ENCODE measurements at places on chromosomes 7 and 10.
A peak's percentile ranks its signal among the peaks of the same experiment; 100 is the strongest.

GRCh38 chr7:93036807-93037206 is 81.0 kb downstream of the SAMD9 start:
- DNase-seq, result no peak

GRCh38 chr10:126432507-126432906 is 44.2 kb upstream of the ADAM12 start:
- DNase-seq, result no peak

DNA sequence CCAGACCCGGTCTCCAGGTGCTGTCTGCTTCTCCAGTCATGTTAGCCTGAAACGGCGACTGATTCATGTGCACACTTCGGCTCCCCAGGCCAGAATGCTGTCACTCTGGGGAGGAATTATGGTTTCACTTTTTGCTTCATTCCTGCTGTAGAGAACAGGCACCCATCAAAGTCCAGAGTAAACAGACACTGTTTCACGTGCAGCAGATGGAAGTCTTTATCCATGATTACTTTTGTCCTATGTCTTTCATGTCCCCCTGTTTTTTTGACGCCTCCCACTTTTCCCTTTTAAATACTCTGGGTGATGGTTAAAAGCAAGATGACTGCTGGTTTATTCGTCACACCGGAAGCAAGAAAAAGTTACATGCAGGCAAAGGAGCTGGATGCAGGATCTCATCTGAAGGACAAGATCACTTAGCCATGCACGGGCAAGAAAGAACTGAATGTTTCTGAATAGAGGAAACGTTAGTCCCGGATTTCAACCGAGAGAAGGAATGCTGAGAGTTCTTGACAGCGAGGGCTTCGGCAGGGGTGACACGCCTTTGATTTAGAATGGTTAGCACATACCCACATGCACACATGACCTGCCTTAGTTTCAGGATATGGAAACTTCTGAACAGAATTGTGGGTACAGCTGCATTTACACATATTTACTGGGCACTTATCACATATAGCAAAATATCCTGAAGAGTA is 250.0 kb upstream of the KLF6 start:
- DNase-seq, result peak; percentile 69

GRCh38 chr10:75073442-75073841 is 38.0 kb upstream of the SAMD8 start:
- DNase-seq, result no peak

DNA sequence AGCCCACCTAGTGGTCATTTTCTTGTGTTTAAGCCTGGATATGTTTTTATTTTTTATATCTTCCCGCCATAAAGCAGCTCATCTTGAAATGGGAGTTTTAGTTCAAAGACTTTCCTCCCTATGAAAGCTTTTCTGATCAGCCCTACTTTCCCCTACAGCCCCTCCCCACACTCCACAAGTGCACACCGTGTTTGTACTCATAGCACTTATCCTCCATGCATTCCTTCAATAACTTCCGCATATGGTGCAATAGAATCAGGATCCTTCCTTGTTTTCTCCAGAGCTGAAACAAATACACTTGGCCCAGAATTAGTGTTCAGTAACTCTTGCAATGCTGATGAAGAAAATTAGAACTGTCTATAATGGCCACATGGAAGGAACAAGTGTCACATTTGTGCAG is 235.9 kb downstream of the KCNMA1 start:
- no peak for DNase-seq

- no peak for DNase-seq
These were observed 332.4 kb downstream of the FRMD4A start for GRCh38 chr10:13998163-13998835.

DNA sequence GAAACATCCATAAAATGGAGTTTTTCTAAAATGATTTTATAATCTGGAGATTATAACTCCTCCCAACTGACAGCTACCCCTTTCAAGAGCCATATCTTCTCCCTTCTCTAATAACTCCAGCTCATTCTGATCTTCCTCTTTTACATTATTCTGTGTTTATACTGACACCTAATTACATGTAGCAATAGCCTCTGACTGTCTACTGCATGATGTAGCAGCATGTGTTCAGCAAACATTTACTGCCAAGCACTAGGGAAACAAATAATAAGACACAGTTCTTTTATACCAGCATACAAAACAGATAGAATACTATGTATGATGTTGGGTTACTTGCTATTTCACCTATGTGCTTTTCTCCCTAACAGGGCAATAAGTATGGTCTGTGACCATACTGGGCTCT is 20.7 kb downstream of the RBM28 start:
- peak; percentile 47 for DNase-seq
